Nephron progenitor cell (in vitro differentiated cells): ENCODE measurements at places on chromosomes 6 and 20.
A peak's percentile ranks its signal among the peaks of the same experiment; 100 is the strongest.

GRCh38 chr6:5425267-5425666, 164.0 kb downstream of the FARS2 start:
- DNase-seq: no peak

DNA sequence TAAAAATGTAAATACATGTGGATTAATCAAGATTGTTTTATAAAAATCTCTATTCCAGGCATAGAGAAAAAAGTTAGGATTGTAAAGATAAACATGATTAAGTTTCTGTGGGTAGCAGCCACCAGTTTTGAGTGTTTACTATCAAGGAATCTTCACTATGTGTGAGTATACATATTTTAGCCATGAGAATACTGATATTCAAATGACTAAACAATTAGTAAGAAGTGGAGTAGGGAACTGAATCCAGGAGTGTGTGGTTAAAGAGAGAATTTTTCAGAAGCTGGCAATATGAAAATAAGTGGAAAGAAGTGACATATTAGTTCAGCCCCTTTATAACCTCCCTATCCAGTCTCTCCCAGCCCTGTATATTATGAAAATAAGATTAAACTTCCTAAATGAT, 10.3 kb downstream of the ELOVL2 start:
- DNase-seq: no peak

DNA sequence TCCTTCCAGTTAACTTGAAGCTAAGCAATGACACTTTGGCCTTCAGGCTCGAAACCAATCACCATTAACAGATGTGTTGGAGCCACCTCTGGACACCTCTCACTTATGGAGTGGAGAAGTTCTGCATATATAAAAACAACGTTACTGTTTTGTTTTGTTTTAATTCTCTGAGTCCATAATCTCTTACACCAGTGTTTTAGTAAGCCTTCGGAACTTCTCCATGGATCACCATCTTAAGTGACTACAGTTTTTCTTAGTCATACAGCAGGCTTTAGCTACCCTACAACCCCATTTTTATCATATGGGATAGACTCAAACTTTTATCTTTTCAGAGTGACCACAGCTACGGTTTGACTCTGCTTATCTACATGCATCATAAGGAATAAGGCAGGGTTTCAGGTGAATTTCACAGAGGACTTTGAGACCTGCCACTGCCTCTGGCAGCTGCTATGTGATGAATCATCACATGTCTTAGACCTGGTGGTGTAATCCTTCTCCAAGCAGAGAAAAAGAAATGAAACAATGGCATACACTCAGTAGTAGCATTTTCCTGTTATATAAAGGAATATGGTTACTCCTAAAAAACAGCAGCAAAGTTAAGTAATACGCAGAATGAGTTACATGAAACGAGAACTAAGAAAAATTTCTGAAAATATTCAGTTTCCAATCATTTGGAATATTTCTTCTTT, 5.5 kb upstream of the HDDC2 start:
- no peak for DNase-seq

- no peak for DNase-seq
Measured at GRCh38 chr6:35477551-35478179, 9.5 kb downstream of the RPL10A start.

- DNase-seq: no peak
Measured at GRCh38 chr6:96124778-96125177, 109.0 kb downstream of the FUT9 start.

DNA sequence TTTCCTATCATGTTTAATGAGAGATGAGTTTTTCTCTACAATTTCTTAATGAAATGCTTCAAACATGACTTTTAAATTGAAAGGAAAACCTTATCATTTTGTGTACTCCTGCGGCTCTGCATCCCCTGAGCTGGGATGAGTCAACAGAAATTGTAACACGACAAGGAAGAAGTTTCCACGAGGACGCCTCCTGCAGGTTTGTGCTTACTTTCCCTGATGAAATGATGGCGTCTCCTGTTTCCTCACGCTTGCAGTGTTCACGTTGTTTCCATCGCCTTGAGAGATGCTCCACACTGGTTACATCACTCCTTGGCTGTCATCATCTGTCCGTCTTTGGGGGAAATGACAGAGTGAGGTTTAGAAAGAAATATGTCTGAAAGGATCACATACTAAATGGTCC, 233.7 kb upstream of the ZFP64 start:
- no peak for DNase-seq

GRCh38 chr20:7985916-7986315, 33.6 kb downstream of the TMX4 start:
- DNase-seq: no peak

GRCh38 chr6:123398072-123398471, 238.7 kb downstream of the TRDN start:
- DNase-seq: no peak

GRCh38 chr6:163714179-163714578, 299.7 kb downstream of the QKI start:
- DNase-seq: no peak

DNA sequence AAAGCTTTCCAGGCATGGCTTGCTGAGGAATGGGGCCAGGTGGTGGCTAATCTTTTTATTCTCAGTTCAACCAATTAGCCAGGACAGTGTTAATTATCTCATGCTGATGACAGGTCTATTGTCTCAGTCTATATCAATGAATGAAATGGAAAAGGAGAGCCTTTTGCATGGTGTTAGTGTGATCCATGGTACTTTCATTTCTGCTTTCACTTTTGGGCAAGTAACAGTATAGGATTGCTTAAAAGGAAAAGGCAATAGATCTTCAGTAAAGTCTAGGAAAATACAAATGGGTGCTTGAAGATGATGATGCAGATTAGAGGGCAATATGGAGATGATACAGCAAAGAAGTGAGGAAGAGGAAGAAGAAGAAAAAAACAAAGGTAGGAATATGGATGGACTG, 430.3 kb downstream of the TFAP2A start:
- DNase-seq: no peak

DNA sequence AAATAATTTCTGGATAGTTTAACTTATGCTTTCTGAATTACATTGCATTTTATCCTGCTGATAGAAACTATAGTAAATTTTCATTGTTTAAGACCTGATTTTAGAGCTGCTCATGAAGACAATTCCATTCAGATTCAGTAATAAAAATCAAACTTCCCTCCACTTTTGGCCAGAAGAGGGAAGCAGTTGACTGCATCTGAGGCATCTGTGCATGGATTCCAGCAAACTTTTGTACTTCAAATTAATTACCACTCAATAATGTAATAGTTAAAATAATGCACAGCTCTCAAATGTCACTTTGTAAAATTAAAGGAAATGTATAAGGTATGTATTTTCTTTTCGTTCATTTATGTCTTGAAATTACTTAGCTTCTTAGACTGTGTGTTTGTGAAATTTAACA, 64.2 kb upstream of the SLC35B3 start:
- peak; percentile 6 for DNase-seq

DNA sequence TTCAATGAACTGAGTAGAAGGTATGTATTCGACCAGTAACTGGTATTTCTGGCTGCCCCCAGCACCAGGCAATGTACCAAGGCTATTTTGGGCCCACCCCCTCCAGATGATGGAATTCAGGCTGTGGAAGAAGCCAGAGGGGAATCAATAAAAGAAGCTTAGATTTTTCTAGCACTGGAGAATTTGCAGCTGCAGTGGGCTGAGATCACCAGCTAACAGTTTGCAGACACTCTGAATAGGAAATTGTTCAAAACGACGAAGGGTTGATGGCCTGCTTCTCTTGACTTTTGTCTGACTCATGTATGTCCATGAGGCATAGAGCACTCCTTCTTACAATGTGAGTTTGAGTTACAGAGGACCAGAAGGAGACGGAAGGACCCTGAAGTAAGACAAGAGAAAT, 32.4 kb upstream of the FBXO9 start:
- DNase-seq: no peak

GRCh38 chr6:169663468-169663867, 38.4 kb downstream of the WDR27 start:
- DNase-seq: no peak

DNA sequence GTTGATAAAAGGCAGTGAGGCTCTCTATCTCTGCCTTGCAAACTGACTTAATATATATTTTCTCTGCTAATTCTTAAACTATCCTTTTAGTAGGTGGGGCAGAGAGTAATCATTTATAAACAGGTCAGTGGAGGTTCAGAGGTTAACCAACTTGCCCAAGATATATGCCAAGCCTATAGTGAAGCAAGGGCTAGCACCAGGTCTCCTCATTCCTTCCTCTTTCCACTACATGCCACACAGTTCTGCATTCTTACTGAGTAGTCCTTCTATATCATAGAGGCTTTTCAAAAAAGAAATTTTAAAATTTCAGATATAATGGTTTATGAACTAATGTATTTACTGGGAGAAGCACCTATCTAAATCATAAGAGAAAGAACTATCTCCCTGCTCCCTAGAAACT, 8.5 kb downstream of the ARG1 start:
- DNase-seq: no peak

DNA sequence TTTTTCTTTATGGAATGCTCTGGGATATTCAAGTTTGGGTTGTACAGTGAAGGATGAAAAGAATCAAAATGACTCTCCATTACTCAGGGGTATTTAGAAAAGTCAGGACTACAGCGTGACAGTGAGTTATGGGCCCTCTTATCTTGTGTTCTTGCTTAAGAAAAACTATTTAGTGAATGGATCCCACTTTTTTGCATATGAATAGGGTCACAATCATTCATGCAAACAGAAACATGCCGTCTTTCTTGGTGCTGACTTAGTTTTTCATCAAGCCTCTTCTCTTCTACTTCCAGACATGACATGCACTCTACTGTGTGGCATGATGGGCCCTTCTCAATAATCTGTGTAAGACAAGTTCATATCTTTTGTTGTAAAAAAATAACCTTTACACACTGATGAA, 488.4 kb upstream of the MMS22L start:
- DNase-seq: no peak

- DNase-seq: no peak
Measured at GRCh38 chr6:157163434-157164159, 159.7 kb downstream of the TMEM242 start.

DNA sequence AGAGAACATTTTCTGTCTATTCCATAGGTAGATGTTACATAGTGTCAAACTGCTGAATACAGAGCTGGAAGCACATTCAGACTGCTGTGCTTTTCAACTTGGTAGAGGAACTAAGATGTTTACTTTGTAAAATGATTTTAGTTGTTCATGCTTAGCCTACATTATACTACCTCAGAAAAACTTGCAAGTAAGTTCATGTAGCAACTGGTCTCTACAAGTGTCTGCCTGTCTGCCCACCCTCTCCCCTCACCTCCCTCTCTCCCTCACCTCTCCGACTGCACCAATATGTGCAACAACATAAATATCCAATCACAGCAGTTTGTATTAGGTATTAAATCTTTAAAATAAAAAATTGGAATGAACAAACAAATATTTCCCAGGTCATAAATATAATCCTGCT, 25.3 kb downstream of the ELOVL4 start:
- DNase-seq: no peak

DNA sequence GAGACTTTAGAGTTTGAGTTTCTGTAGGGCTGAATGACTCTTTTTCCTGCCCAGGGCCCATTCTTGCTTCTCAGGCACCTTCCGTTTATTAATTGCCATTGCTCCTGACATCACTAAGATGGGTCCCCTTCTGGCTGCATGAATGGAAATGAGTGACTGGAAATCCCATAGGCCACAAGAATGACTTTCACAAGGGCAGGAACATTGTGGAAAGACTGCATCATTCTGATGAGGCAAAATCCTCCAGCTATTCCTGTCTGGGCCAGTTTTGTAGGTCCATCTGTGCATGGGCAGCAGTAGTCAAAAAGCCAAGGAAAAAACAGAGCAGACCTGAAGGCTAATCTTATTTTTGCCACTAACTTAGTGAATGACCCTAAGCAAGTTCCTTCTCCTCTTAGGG, 19.3 kb downstream of the TMEM74B start:
- DNase-seq: no peak

DNA sequence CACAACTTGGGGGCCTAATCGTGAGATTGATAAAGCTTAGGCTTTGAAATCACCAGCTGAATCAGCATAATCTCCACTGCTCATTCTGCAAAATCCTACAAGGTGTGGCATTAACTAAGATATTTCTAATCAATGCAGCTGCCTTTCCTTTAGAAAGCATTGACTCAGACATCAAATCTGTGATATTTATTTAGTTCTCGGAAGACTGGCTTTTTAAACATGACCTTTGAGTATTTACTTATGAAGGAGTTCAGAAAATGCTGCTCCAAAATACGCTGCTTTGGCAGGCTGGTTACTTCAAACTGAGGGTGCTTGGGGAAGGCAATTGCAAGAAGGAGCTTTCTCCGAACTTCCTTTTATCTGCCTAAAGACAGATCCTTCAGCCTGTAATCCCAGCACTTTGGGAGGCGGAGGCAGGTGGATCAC, 23.7 kb upstream of the FUCA2 start:
- DNase-seq: no peak

DNA sequence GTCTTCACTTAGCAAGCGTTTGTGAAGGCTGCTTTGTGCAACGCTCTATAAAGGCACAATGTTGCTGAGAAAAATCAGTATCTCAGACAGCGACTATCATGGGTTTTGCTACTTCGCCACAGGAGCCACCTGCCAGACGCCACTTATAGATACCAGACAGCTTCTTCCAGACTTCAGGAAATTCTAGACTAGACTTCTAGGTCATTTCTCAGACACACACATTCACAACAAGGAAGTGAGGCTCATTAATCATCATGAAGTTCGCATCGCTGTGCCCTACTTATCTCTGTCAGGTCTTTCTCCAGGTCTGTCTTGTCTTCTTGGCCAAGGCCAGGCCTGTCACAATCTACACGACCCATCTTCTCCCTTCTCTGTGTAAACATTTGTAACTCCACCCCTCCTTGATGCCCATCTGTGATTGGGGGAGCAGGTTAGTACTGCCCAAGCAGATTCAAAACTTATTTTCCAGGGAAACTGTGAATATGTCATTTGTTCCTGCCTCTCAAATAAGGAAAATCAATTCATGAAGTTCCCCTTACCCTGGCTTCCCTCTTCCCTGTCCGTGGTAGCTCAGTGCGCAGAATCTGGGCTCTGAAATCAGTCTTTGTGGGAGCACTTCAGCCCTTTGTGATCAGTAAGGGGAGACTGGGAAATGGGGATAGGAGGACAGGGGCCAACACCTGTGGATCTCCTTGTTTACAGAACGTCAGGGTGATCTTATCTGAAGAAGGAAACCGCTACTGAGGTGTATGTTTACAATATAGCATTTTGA, 115.5 kb downstream of the TNFAIP3 start:
- no peak for DNase-seq
